ELF-1 (cell line): ENCODE measurements at places on chromosomes 1 and 21.

DNA sequence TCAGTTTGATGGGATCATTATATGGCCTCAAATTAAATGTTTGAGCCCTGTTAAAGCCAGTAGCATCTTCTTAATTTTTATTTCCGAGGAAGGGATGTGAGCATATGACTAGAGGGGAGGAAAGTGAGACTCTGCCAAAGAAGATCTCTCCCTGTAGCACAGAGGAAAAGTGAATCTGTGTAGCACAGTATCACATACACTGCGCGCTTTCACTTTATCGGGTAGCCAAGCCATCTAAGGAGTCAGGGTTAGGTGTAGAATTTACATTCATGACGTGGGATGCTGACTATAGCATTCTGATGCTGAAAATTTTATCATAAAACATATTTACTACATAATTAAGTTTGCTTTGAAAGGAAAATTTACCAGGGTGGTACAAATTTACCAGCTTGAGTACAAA is 24.0 kb downstream of the LRRC8D start:
- DNase-seq, result no peak

- DNase-seq, result no peak
Measured at GRCh38 chr1:30882678-30883388, 25.7 kb downstream of the SDC3 start.

- DNase-seq, result no peak
Measured at GRCh38 chr21:21713651-21714180, 715.5 kb downstream of the NCAM2 start.

GRCh38 chr1:56149761-56150160 is 429.6 kb downstream of the PLPP3 start:
- no peak for DNase-seq

DNA sequence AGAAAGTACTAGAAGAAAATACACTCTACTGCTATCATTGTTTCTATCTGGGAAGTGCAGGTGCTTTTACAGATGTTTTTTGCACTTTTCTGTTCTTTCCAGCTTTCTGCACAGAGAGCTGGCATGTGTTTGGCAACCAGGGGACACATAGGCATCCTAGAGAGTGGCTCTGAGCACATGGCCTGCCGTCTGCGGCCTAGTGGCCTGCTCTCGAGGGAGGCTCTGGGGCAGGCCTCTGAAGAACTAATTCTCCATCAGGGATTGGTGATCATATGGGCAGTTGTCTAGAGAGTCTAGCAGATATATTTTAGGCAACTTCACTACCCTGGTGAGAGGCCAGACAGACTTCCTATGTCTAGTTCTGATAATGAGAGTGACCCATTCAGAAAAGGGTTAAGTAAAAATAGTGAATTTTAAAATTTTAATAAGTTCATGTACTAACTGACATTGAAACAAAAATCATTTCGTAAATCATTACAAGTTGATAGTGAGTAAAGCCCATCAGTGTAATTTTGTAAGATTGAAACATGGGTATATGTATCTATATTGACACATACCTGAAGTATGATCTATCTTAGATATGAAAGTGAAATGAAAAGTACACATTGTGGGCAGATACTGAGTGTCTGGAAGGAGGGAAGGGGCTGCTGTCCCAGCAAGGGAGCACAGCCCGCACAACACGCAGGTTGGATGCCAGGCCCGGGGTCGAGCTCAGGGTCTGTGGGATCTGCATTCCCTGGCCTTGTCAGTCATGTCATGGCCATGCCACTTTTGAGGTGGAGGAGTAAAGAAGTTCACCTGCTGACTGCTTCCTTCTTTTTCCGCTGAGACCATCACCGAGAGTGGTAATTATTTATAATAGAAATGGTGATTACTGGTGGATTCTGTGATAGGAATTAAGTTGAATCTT is 79.8 kb downstream of the PCBP3 start:
- DNase-seq, result no peak

- no peak for DNase-seq
Measured at GRCh38 chr1:170935231-170935630, at the start of gene MROH9. MROH9 (plus strand) TSS chr1:170935534; CDS start chr1:170945557, 10,023 bp downstream.

DNA sequence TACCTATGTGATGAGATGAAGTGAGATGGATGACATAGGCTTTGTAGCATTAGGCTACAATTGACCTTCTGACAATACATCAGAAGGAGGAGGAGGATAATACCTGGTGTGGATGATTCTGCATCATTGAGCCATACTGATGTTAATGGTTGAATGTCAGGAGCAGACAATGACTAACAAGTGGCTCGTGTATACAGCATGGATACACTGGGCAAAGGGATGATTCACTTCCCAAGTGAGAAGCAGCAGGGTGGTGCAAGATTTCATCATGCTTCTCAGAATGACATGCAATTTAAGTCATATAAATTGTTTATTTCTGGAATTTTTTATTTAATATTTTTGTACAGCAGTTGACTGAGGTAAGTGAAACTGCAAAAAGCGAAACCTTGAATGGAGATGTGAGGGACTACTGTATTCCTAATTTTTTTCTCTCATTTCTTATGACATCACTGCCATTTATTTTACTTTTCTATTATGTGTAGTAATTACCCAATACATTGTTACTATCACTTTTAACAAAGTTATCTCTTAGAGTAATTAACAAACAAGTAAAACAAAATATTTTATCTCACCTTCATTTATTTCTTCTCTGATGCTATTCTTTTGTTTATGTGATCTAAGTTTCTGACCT is 34.4 kb upstream of the COP1 start:
- DNase-seq, result no peak

DNA sequence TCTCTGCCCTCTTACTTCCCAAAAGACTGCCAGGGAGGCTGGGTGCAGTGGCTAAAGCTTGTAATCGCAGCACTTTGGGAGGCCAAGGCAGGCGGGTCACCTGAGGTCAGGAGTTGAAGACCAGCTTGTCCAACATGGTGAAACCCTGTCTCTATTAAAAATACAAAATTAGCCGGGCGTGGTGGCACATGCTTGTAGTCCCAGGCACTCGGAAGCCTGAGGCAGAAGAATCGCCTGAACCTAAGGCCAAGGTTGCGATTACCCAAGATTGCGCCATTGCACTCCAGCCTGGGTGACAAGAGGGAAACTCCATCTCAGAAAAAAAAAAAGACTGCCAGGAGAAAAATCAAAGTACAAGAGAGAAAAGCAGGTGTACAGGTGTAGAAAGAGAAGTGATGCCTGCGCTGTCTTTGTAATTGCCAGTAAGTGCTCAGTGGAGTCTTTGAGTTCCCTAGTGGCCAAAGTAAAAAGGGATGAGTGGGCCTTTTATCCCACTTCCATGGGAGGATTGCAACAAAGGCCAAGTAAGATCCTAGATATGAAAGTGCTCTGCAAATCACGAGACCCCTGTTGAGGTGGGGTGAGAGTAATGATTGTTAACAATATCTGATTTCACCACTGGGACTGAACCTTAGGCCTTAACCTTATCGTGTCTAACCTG is 94.7 kb upstream of the WNT4 start:
- DNase-seq, result no peak

GRCh38 chr1:119340861-119341261 is 27.7 kb upstream of the HAO2 start:
- DNase-seq, result peak; percentile 70

DNA sequence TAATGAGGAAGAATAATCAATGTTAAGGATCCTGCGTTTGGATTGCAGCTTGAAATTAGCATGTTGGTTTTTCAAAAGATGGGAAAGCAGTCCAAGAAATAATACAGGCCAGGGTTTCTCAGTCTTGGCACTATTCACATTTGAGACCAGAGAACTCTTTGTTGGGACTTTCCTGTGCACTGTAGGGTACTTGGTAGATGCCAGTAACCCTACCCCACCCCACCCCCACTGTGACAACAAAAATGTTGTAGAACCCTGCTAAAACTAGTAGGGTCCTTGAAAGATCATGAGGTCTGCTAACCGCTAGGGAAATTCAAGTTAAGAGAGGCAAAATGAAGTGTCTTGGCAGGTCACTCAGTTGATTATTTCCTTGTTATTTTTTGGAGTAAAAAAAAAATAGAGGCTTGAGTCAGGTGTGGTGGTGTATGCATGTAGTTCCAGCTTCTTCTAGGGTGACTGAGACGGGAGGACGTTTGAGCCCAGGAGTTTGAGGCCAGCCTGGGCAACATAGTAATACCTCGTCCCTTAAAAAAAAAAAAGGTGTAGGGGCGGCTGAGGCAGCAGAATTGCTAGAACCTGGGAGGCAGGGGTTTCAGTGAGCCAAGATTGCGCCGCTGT is 53.3 kb downstream of the SPEN start:
- no peak for DNase-seq

DNA sequence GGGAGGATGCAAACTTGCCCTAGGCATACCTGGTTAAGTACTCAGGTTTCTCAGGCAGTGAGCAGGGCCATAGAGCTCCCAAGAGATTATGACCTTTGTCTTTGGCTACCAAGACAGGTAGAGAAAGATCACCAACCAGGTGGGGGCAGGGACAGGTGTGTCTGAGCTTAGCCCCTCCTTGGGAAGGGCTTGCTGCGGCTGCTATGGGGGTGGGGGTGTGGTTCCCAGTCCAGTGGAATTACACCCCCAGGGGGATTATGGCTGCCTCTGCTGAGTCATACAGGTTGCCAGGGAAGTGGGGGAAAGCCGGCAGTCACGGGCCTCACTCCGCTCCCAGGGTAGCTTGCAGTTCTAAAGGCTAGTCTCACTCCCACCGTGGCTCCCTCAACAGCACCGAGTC is 65.2 kb upstream of the FAM163A start:
- DNase-seq, result peak; percentile 72

GRCh38 chr1:187185389-187185788 is 356.6 kb downstream of the PLA2G4A start:
- no peak for DNase-seq

GRCh38 chr1:204493145-204493983 is 1.2 kb downstream of the PIK3C2B start:
- DNase-seq, result peak; percentile 78

DNA sequence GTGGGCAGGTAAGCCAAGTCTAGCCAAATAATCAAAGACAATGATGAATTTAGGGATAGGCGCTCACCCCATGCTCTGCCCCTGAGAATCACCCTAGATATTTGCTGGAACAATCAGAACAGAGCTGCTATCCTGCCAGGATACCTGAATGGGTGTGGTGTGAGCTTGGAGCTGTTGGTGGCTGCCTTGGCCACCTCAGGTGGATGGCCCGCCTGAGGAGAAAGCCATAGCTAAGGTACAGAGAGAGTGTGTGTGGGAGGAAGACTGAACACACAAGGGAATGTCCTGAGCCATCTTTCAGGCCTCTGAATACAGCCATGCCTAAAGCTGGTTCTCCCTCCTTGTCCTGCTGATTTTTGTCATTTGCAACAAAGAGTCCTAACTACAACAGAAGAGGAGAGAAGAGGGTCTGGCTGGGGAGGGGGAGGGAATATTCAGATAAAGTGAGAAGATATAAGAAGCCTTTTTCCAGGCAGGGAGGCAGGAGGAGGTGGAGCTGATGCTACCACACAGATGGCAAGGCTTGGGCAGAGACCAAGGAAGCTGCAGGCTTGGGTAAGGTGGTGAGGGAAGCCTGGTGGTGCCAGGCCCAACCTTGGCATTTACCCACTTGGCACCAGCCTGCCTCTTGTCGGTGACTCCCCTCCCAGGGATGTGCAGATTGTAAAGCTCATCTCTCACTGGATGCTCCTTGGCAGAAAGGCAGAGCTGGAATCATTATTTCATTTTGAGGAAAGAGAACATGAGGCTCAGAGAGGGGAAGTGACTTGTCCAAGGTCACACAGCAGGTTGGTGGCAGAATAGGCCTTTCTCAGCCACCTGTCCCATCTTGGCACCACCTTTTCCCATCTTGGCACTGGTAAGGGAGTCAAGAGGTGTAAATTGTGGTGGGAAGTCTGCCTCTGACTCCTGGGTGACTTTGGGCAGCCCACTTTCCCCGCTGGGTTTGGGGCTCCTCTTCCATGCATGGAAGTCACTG is 49.7 kb downstream of the NKAIN1 start:
- no peak for DNase-seq

DNA sequence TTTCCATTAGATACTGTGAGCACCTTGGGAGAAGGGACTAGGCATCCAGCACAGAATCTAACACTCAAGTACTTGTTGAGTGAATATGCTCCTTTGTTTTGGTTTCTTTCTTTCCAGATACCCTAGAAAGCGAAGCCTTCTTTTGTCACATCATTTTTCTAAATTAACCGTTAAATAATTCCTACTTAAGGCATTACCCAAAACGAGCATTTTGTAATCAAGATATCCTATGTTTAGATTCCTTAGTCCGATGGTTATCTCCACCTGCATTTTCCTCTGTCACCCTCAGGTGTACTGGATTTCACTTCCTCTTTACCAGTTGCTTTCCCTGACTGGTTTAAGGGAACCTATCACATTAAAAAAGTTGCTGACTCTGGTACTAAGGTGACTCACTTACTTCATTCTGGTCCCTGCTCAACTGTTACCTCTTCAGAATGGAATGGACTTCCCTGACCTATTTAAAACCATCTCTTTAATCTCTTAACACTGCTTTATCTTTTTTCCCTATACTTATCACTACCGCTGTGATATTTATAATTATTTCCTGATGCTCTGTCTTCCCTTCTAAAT is 3.2 kb downstream of the B3GALNT2 start:
- no peak for DNase-seq

DNA sequence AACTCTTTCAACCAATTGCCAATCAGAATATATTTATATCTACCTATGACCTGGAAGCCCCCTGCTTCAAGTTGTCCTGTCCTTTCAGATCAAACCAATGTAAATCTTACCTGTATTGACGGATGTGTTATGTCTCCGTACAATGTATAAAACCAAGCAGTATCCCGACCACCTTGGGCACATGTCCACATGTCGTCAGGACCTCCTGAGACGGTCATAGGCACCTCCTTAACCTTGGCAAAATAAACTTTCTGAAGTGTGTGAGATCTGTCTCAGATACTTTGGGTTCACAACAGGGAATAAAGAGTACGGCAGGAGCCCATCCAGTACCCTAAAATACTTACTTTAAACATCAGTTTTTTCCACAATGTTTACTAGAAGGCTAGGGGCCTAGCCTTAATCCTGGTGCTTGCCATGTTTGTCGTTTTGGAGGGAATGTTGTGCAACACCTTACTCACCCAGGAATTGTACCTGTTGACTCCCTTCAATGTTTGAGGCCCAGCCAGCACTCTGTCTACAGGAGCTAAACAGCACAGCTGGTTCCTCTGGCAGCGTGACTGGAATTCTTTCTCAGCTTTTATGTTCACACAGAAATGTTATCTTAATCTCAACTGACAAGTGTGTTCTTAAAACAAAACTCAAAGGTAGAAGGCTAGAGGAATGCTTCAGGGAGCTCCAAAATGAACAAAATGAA is 90.8 kb upstream of the USP25 start:
- peak; percentile 24 for DNase-seq
